Stimulated activated CD8-positive, alpha-beta memory T cell treated with anti-CD3 and anti-CD28 coated beads, Interleukin-4, amount 100 ng/mL, for 1 hour (primary cell): ENCODE measurements at places on chromosomes 2 and 18.

GRCh38 chr2:33123216-33123615 is 176.5 kb downstream of the LTBP1 start:
- DNase-seq = no peak

DNA sequence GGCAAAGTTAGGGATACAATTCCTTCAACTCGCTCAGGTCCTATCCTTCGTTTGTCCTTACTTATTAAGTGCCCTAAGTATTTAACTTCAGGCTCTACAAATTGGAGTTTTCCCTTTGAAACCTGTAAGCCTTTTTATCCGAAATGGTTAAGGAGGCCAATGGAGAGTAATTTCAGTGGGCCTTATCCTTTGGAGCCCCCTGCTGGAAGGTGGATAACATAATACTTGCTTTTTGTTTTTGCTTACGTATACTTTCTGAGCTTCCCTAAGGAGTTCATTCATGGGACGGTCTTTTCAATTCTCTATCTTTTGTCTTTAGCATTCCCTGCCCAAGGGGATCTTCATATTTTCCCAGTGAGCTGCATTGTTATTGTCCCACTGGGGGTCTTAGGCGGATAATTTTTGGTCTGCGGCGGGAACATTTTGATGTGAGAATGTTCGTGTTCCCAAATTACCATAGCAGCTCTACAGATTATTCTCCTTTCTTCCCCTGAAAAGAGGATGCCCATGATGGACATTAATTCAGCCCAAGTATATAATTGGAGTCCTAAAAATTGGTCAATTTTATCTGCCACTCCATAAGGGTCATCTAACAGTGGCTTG is 34.4 kb upstream of the TRAPPC8 start:
- no peak for DNase-seq

GRCh38 chr2:30213326-30213725 is 18.0 kb upstream of the LBH start:
- DNase-seq = no peak

- no peak for DNase-seq
Measured at GRCh38 chr18:63223837-63224236, 95.7 kb downstream of the BCL2 start.

DNA sequence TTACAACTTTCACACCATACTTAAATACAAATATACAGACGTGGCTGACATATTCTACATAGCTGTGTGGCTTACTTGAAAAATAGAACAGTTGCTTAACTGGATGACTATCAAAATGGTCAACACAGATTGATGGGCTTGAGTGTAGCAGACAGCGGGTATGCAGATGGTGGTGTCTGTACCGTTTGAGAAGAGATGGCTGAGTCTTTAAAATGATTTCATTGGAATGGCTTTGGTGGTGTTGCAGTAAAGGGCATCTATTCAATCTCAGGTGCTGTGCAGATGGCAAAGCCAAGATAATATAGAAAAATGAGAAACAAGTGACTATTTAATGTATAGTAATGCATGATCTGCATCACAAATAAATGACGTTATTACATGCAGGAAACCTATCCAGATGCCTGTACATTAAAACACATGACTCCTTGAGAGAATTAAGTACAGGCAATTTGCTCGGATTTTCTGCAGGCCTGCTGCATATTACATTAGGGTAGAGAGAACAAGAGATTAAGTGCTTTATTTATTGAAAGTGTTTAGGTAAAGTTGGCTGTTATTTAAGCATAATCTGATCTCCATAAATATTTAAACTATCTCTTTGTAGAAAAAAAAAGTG is 68.5 kb downstream of the AGPS start:
- DNase-seq = no peak

DNA sequence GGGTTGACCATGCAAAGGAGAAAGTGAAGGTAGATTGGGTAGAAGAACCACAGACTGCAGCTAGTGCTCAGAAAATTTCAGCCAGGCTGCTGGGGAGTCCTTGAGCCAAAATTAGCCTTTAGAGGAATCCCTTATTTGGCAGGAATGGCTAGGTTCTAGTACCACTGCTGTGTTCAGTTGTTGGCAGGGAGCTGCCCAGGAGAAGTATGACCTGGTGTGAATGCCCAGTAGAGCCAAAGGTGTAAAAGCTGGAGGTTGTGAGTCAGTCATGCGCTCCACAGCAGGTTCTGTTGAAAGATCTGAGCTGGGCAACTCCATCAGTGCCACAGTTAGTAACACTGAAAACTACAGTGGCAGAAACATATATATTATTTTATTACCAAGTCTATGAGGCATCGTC is 36.4 kb upstream of the TBR1 start:
- no peak for DNase-seq

- no peak for DNase-seq
Measured at GRCh38 chr18:43420950-43421349, 143.7 kb upstream of the SYT4 start.

DNA sequence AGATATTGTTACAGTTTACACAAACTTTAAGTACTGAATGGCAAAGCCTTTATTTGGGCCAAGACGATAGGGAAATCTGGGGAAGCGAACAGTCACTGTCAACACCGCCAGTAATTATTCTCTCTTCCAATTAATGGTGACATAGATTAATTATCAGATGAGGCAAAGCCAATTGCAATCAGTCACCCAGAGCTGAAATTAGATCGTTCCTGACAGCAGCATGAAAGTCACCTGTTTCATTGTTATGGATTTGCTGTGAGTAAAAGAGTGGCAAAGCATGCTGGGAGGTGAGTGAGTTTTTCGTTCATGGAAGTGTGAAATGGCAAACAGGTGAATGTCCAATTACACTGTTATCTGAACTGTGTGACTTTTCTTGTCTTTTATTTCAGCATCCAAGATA is 164.8 kb upstream of the KLHL14 start:
- DNase-seq = no peak

DNA sequence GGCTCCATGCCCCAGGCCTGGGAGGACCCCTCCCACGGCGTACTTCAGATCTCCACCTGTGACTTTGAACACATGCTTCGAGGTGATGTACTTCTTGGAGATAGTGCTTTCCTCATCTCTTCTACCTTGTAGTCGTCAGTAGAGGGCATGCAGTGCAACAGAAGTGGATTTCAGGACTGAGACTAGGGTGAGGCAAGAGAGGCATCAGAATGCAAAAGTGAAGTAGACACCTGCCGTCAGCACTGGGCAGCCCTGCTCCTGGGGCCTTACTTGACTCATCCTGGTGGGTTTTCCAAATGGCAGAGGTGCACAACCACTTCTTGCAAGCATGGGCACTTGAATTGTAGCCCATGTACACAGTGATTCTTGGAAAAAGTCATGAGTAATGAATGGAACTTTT is 258.8 kb downstream of the NEDD4L start:
- DNase-seq = no peak

DNA sequence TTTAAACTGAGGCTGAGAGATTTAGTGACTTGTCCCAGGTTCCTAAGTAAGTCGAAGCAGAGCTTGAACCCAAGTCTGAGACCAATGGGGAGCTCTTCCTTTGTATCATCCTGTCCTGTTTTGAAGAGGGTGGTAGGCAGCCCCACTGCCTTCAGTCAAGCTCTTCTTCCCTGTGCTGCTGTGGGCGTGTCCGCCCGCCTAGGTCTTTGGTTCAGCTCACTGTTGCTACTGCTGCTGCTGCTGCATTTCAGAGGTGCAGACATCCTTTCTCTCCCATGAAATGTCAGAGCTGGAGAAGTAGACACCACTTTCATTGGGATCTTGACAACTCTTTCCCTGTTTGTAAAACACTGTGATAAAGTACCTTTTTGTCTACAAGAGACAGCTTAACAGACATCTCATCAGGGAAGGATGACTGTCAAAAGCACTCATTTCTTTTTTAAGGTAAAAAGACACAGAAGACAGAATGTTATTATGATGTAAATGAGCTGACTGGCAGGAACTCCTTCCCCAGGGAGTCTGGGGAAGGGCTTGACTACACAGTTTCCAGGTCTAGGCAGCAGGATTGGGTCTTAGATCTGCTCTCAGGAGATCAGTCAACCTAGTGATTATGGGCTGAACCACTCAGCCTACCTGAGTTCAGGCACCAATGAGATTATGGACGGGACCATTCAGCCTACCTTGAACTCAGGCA is 91.7 kb upstream of the TRIB2 start:
- DNase-seq = no peak

DNA sequence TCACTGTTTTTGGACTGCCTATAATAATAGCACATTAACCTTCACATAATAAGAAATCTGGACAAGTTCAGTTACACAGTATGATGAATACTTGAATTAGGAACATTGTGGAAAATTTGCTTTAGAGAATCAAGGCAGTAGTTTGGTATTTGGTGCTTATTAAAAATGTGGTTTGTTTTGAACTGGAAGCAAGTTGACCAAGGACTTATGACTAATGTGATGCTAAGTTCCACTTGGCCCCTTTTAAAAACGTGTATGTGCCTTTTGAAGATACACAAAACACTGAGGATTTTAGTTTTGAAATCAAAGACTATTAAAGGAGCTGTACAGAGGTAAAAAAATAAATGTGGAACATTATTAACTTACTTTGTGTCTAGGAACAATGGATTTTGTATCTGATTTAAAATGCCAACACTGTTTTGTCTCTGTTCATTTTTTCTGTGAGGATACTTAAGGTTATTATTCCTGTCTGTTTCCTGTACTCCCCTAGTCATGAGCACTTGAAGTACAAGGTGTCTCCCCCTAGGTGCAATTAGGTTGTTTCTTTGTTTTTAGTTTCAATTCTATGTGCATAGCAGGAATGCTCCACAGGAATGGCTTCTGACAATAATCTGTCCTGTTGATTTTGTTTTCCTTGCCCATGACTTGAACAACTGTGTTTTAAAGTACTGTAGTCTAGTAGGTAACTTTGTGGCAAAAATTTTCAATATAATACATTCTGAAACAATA is 49.6 kb upstream of the PTH2R start:
- DNase-seq = no peak

GRCh38 chr2:85834466-85834865 is 54.3 kb downstream of the ST3GAL5 start:
- no peak for DNase-seq

DNA sequence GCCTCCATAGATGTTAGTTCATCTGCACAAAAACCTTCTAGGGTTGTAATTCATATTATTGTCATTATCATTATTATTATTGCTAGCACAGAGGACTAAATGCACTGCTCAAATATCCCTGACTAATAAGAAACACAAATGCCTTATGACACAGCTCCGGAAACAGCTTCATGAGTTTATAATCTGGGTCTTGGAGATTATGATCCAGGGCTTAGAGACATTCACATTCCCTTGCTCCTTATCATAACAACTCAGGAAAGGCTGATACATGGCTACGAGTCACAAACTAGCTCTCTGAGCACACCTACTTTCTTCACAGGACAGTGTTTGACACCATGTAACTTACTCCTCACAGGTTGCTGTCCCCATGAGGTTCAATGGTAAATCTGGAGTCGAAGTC is 102.2 kb upstream of the TTC39C start:
- DNase-seq = no peak

GRCh38 chr2:175402571-175402970 is 221.1 kb upstream of the ATP5MC3 start:
- DNase-seq = no peak

DNA sequence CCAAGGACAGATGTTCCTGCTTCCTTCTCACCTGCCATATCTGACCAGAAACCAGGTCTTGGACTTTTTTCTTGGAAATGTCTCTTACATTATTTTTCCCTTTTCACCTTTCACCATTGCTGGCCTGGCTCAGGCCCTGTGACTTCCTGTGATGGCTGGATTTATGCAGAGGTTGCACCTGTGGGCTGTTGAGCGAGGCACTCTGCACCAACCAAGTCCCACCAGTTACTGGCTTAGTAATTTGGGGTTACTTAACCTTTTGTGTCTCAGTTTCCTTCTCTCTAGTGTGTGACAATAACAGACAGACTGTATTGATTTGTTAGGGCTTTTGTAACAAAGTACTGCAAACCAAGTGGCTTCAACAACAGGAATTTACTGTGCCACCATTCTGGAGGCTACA is 110.0 kb downstream of the INSIG2 start:
- no peak for DNase-seq

DNA sequence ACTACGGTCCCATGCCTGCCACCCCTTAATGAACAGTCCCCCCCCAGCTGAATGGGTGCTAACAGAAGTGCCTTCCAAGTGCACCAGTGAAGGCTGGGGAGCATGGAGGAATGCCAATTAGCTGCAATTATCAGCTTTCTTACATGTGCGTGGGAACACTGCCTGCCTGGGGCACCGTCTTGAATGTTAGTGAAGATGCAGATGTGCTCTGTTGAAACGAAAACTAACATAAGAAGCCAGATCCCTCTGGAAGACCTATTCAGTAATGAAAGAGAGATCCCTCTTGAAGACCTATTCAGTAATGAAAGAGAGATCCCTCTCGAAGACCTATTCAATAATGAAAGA is 154.5 kb downstream of the CLIP4 start:
- no peak for DNase-seq

DNA sequence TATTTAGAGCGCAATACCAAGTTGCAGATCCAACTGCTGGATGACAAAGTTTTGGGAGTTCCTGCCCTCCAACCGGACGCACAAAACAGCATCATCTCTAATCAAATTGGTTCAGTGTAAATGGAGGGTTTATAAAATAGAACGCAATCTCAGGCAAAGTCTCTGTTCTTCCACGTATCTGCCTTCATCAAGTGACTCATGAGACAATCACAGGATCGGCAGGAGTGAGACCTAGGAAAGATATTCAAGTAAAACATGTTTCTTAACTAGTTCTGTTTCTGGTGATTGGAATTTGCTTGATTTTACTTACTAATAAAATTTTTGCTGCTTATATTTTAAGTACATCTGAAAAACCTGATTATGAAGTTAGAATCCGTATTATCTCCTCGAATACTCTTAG is 7.6 kb downstream of the FZD5 start:
- no peak for DNase-seq

DNA sequence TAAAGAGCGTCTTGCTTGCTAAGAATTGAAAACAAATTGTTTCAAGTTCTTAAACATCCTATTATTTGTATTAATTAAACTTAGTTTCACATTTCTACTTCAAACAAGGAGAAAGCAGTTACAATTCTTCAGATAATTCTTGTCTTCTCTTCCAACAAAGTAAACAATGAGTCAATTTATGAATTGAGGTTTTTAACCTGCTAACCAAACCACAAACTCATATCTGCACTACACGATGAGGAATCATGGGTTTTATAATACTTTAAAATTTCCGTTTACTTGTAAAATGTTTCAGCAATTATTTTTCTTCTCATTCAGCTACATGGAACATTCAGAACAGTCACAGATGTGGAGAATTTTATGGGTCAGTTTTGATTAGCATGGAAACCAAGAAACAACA is 114.2 kb downstream of the SPIRE1 start:
- no peak for DNase-seq

- no peak for DNase-seq
Measured at GRCh38 chr2:203361922-203362321, 33.7 kb downstream of the ABI2 start.

GRCh38 chr2:36618381-36618780 is 20.4 kb upstream of the FEZ2 start:
- no peak for DNase-seq

- no peak for DNase-seq
Measured at GRCh38 chr2:48195169-48195568, 288.9 kb upstream of the FBXO11 start.

- no peak for DNase-seq
Measured at GRCh38 chr2:66318009-66318561, 116.8 kb upstream of the MEIS1 start.
